ENCODE measurements at places on chromosomes 3 and 15. TPM values are rescaled to one million over a fixed set of nuclear protein-coding genes. Genes with fewer than 3 reads are reported as not detected.

GRCh38 chr15:73139041-73139743 is 86.9 kb downstream of the NEO1 start:
- DNase-seq: no peak

DNA sequence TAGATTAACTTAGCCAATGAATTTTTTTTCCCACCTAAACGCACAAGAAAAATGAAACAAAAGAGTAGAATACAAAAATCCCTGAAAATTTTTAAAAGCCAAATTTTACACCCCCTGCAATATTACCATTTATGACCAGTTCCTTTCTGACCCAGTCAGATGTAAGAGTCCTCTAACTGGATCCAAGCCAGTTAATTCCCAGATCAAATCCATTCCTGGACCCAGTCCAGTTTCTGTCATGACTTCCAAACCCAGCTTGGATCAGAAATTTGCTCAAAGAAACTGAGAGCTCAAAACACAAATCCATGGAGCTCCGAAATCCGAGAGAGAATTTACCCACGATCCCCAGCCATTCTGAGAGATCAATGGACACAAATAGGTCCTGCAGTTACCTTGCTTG is 17.0 kb upstream of the ALDH1L1 start:
- no peak for DNase-seq

DNA sequence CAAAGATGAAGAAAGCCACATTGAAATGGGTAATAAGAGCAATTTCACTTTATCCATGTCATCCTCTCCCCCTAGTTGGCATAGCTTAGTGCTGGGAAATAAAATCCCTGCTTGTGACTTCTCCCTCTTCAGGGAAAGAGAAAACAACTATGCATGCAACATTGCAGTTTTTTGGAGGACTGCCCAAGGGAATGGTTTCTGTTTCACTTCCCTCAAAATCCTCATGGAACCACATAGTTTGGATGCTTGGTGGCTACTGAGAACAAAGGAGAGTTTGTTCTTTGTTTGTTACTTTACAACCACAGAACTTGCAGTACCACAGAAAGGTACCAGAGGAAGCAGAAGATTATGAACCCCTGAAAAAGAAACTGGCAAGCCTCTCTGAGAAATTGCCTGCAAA is 384.6 kb upstream of the RORA start:
- no peak for DNase-seq

The MESP1 gene
- 0.85 TPM for polyA plus RNA-seq

The ATP8B4 gene
- polyA plus RNA-seq: 3.6 TPM

The MAGEF1 gene
- 87.1 TPM for polyA plus RNA-seq

All from right renal cortex interstitium (tissue), 3 donors.